ENCODE measurements at places on chromosomes 12 and 14. TPM values are rescaled to one million over a fixed set of nuclear protein-coding genes. Genes with fewer than 3 reads are reported as not detected.

DNA sequence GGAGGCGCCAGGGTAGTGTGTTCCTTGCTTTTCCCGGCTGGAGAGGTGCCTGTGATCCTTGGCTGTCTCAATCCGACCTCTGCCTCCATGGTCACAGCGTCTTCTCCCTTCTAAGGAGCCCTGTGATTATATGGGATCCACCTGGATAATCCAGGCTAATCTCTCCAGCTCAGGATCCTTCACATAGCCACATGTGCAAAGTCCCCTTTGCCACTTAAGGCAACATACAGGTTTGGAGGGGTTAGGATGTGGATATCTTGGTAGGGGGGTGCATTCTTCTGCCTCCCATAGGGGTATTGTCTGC lies 1.2 kb upstream of the HVCN1 start:
- DNase-seq: no peak

DNA sequence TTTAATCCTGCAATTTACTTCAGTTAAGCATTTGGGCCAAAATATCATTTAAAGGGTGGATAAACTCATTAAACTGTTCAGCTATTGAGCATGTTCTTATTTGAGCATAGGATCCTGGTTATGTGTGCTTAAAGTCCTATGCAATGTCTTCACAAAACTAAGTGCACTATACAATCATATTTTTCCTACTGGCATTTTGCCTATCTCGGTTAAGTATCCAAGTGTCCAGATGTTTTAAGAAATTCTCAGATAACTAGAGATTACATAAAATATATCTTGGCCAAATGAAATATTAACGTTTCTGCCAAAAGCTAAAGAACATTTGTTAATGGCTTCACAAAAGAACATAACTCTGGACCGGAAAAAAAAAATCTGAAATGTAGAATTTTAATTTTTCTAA lies 250.8 kb upstream of the LRFN5 start:
- DNase-seq: no peak

- DNase-seq: no peak
These were observed 68.2 kb downstream of the ANKS1B start for GRCh38 chr12:99916555-99916954.

DNA sequence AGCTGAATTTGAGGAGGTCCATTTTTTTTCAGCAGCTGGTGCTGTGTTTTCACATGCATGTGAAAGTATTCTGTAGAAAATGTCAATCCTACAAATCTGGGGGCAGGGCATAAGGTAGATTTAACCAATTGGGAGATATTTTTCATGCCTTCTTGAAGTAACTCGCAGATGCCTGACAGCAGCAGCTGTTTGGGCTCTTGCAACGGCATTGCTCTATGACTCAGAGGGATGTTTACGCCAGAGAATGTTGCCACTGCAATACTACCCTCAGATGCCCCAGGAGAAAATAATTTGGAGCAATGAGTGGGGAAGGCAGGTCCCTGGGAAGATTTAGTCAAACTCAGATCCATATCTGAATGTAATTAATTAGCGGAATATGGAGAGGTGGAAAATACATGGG lies 42.5 kb upstream of the MYBPC1 start:
- peak; percentile 57 for DNase-seq

GRCh38 chr12:25276199-25276937 lies 25.6 kb upstream of the KRAS start:
- DNase-seq: no peak

- DNase-seq: no peak
These were observed 16.1 kb upstream of the IFNG start for GRCh38 chr12:68175557-68176061.

- no peak for DNase-seq
These were observed 58.8 kb upstream of the FLRT2 start for GRCh38 chr14:85471156-85471555.

DNA sequence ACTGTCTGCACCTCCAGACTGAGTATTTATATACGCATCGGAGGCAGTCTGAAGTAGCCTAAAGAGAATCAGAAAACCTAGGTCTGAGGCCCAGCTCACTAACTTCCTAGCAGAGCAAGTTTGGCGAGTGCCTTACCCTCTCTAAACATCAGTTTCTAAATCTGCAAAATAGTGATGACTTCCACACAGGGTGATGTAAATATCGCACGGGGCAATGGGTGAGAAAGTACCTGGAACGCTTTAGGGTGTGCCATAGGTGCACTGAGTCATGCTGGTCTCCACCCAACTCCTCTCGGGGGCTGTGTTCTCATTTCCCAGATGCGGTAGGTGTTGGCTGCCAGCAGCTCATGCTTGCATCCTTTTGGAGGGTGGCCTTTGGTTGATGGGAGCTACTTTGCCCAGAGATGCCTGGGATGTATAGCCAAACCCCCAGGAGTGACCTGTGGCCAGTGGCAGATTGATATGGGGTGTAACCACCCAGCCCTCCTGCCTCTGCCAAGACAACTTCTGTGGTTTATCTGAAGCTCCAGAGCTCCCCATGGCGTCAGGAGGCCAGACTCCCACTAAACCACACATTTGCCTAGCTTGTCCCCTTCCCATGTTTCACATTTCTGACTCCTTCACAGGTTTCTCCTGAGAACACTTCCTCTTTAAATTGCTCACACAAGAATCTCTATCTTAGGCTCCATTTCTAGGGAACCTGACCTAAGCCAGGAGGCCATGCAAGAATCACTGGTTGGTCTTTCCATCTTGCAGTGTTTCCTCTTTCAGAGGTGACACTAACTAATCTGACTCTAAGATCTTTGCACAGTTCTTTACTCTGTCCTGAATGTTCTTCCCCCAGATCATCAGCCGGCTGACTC lies 62.0 kb upstream of the TUNAR start:
- DNase-seq: no peak

FAM186B gene
- 0.46 TPM for total RNA-seq

NAV3 gene
- total RNA-seq: 3.3 TPM

OTUB2 gene
- total RNA-seq: 0.56 TPM

Data from Right ventricle myocardium superior (tissue), 1 donor.